ENCODE measurements at places on chromosomes 4 and X.

GRCh38 chr4:110475881-110476818, at the start of gene ENPEP:
TSS of gene ENPEP (plus strand) at chr4:110476155. CDS start at chr4:110476415, 260 bp downstream.
- no peak for DNase-seq

GRCh38 chr4:184401397-184402171, 72.8 kb downstream of the IRF2 start:
- DNase-seq, result no peak

DNA sequence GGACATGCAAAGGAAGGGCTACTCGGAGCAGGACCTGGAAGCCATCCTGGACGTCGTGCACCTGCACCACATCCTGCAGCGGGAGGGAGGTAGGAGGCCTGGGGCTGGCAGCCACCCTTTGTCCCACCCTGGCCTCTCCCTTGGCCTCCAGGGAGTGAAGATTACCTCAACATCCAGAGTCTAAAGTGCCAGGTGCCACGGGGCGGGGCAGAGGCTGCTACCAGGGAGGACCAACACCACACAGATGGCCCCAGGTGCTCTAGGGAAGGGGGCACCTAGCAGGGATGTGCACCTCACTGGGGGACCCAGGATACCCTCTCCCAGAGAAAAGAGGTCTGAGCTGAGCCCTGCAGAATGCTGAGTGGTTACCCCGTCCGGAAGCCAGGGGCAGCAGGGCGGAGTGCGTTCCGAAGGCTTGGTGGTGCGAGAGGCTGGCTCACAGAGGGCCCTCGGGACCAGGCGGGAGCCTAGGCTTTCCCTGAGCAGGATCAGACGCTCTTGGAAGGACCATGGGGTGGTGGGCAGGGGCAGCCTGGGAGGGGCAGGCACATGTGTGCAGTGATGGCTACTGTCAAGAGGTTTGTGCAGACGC, 16.1 kb downstream of the ABCD1 start:
- DNase-seq, result no peak

DNA sequence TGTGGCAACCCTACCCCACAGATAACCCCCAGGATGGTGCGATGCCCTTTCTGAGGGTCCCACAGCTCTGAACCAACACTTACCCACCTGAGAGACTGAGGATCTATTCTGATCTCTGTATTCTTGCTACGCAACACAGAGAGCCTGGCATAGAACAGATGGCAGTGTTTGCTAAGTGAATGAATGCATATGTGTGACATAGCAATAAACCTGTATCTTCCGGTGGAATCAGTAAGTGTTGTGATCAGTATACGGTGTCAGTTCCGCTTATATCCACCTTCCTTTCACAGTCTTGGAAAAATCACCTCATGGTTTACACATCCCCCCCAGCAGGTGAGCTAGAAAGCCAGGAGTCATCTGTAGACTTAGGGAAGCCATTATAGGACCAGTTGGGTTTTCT, 5.9 kb upstream of the HSD17B10 start:
- no peak for DNase-seq

- no peak for DNase-seq
Measured at GRCh38 chr4:142778900-142779299, 67.2 kb downstream of the INPP4B start.

GRCh38 chrX:38279188-38279587, 48.1 kb downstream of the RPGR start:
- no peak for DNase-seq

DNA sequence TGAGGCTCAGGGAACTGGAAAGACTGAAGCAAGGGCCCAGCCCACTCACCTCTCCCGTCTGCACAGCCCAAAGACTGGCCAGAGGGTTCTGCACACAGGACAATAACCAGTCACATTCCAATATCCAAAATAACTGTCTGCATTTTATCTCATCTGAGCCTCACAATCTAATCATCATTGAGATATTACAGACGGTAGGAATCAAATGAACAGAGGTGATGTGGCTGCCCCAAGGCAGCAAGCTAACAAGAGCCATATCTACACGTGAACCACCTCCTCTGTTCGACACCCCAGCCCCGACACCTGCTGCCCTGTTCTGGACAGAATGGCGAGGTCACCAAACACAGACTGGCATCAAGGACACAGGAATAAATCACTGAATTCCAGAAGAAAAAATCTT, 60.5 kb downstream of the AFAP1 start:
- no peak for DNase-seq

Data from substantia nigra (tissue), 51 donors.